ENCODE measurements at places on chromosomes 11 and 22.

- no peak for DNase-seq
Observed at GRCh38 chr11:35887737-35888136, 56.1 kb upstream of the LDLRAD3 start.

- no peak for DNase-seq
Observed at GRCh38 chr11:133549826-133550225, 17.5 kb upstream of the OPCML start.

DNA sequence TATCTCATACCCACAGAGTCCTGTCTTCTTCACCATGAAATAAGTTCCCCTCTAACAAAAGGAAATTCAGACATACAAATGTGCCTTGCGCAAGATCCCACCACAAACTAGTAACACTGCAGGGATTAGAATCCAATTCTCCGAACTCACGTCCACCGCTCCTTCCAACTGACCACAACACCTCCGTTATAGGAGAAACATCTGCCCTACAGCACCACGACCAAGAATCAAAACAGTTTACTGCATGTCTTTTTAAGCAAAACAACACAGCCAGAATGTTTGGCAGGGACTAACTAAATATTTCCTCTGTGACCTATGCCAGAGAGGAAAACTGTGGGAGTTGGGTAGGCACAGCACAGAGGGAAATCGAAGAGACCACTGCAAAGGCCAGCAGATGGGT, 72.7 kb upstream of the AKIP1 start:
- DNase-seq: no peak

GRCh38 chr11:117505285-117505970, 177.8 kb downstream of the CEP164 start:
- no peak for DNase-seq

DNA sequence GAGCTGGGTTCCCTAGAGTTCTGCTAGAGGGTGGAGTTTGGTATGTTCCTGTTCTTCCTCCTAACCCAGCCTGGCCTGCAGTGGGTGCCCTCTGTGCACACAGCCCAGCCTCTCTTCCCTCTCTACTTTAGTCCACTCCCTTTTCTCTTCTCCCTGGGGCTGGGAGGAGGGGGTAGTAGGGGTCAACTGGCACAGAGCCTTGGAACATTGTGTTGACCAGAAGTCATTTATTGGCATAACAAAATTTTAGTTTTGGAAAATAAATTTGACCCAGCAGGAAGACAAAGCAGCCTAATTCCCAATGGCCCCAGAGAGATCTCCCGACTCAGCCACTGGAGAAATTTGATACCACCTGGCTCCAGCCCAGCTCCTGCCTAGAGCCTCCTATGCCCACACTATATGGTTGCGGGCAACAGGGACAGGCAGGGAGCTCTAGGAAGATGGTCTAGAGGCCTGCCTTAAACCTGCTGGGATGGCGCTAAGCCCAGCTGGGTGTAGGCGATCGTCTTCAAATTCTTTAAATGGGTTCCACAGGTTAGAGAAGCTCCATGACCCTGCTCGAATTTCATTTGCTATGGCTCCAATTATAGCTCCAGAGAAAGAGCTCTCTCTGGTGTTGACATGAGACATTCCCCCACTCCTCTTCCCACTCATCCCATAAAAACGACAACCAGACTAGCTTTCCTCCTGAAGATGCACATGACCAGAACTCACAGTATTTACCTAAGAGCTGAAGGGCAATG, 9.9 kb downstream of the PCSK7 start:
- DNase-seq: no peak

- no peak for DNase-seq
Observed at GRCh38 chr22:28894334-28894733, 11.0 kb downstream of the ZNRF3 start.

DNA sequence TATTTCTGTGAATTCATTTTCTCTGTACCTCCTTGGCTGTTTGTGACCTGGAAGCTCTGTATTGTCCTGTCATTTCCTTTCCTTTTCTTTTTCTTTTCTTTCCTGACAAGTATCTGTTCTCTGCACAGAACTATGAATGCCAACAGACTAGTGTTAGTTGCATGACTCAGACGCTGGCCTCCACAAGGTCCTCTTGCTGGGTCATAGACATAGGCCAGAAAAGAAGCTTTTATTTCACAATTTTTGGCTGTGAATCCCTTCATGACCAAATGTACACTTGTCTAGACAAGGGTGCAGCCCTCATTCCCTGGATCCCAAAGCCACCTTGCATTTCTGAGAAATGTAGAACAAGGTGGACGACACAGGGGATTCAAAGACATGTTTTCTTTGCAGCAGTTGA, 104.1 kb upstream of the MTNR1B start:
- DNase-seq: no peak

GRCh38 chr11:8665222-8665621, 17.2 kb downstream of the TRIM66 start:
- DNase-seq: no peak
